CD4-positive, alpha-beta T cell treated with Interleukin-1 beta for 1 hour (primary cell): ENCODE measurements at places on chromosomes 5 and 9.

DNA sequence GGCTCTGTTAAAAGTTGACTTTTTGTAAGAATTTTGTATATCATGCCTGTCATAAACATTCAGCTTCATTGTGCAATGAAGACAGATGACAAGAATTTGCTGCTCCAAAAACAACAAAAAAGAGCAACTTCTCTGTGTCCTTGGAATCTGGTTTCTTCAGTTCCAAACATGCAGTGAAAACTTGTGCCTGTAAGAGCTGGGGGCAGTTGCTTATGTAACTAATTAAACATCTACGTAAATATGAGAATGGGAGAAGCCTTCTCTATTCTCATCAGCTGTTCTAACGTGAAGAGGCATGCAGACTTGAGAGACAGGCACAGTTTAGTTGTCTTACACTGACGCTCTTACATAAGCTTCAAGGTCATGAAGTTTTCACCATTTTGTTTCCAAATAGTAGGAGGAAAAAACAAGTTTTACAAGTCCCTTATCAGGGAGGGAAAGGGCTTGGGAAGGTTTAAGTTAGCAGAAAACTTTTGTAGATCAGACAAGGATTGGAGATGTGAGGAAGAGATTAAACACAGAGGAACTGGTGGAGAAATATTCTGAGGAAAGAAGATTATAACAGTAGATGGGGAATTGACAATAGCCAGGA is 170.4 kb downstream of the RFK start:
- DNase-seq, result no peak

DNA sequence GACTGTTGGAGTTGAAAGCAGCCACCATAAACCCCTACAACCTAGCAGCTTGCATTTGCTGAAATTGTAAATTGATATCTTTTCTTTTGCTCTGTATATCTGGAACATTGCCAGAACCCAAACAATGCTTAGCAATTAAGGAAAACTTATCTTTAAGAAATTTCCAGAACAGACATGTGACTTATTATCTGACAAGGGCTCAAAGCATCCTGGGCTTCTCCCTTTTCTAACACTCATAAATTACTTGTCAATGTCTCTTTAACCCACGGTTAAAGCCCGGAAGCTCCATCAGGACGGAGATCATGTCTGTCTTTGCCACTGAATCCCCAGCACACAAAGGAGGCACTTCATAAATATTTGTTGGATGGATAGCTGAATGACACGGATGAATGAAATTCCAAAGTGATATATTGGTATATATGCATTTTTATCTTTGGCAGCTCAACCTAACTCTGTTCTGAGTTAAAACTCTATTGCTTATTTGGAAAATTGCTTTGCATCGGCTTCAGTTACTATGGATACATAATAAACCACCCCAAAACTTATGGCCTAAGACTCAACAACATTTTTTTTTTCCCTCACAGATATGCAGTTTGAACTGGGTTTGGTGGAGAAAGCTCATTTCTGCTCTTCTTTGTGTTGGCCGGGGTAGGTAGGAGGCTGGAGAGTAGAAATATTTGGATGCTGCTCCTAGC is 103.1 kb upstream of the CLINT1 start:
- DNase-seq, result no peak

- peak; percentile 39 for DNase-seq
These were observed 68.2 kb upstream of the TNFAIP8 start for GRCh38 chr5:119287547-119288111.

GRCh38 chr5:169909945-169910344 is 70.3 kb downstream of the INSYN2B start:
- no peak for DNase-seq

DNA sequence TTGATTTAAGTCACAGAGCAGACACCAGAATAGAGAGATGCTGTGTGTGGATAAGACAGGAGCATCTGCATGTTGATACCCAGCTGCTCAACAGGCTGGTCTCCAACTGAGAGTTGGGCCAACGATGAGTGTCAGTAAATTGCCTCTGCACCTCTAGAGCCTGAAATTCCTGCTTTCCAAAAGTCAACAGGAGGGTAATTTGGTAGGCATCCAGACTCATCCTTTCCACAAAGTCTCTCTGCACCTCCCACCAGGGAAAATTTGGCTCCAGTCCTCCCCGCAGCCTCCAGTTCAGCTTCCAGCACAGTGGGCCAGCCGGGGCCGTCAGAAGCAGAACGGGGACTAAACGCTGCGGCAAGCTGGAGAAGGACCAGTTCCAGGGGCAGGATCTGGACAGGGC is 136.9 kb downstream of the RFK start:
- no peak for DNase-seq

DNA sequence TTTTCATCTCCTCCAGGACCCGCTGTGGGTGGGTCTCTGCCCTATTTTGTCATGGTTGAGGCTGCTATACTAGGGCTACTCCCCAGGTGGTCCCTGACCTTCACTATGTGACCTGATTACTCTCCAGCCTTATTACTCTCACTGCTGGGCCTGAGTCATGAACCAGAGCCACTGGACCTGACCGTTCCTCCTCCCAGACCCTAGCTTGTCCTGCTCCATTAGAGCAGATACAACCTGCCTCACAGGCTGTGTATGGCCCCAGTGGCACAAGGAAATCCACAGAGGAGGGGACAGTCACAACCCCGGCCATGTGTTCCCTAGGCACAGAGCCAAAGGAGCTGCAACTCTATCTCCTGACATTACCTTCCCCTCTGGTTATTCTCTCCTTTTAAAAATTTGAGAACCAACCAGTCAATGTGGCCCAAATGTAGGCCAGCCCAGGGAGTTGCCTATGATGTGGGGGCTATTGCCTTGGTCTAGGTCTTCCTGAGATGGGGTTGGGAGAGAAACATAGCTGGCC is 96.0 kb upstream of the FSTL4 start:
- DNase-seq, result no peak

DNA sequence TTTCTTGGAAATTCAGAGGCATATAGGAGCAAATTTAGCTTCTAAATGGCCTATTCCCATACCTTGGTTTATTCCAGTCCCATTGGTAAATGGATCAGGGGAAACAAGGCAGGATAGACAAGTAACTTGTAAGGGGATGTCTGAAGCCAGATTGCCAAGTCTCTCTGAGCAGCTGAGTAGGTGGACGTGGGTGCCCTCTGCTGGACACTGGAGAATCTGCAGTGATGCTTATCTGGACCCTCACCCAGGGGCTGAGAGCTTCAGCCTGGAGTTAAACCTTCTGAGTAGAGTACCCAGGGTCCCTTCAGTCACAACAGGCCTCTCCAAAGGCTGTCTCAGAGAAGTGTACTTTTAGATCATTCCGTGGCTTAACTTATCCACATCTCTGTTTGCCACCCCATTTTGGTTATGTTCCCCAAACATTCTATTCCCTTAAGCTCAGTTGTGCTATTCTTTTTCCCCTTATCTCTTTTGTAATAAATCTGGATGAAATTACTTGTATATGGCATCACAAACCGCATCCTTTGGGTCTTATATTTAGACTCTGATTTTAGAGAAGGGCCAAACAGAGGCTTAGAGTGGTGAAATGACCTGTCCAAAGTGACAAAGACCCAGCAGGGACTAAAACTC is 218.3 kb upstream of the GLRA1 start:
- peak; percentile 64 for DNase-seq

DNA sequence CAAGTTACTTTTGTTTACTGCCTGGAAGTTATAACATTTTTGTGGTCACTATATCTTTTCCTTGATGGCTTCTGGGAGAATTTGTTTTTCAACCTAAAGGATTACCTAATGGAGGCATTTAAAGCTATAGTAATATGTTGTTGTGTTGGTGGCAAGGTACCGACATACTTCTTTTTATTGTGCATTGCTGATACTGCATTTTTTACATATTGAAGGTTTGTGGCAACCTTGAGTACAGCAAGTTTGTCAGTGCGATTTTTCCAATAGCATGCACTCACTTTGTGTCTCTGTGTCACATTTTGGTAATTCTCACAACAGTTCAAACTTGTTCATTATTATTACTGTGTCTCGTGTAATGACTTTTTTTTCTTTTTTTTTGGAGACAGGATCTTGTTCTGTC is 246.3 kb downstream of the LRRC70 start:
- DNase-seq, result no peak

DNA sequence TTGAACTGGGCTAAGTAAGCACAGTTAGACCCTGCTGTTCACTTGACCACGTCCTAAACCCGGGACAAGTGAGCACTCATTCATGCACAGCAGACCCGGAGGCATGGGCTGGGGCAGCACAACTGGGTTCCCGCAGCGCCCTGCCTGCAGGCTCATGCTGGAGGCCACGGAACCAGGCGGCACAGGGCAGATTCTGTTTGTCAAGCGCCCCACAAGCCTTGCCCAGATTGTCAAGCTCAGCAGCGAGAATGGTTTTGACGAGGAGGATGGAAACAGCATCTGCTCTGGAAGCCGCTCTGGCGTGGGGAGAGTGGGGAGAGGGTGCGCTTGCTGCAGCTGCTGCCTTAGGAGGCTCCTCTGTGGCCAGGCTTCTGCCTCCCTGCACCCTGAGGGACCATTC is 32.7 kb downstream of the PRRT1B start:
- DNase-seq, result no peak

DNA sequence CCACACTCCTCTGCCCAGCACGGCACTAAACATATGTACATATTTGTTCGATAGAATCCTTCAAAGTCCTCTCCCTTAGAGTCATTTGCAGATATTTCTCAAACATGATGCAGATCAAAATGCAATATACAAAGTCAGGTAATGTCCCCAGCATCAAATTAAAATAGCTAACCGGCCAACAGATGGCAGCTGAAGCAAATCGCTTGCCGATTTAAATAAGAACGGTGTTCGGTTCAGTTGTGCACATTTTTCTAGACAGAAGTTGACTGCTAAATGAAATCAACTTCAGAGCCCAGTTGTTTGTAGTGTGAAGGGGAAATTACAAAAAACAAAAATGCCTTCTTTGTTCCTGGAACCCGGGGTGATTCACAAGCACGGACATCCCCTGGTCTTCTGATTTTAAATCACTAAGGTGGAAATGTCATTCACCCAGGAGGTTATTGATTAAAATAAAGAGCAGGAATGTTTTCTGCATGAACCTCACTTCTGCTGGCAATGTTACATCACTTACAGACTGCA is 219.2 kb downstream of the EBF1 start:
- no peak for DNase-seq

DNA sequence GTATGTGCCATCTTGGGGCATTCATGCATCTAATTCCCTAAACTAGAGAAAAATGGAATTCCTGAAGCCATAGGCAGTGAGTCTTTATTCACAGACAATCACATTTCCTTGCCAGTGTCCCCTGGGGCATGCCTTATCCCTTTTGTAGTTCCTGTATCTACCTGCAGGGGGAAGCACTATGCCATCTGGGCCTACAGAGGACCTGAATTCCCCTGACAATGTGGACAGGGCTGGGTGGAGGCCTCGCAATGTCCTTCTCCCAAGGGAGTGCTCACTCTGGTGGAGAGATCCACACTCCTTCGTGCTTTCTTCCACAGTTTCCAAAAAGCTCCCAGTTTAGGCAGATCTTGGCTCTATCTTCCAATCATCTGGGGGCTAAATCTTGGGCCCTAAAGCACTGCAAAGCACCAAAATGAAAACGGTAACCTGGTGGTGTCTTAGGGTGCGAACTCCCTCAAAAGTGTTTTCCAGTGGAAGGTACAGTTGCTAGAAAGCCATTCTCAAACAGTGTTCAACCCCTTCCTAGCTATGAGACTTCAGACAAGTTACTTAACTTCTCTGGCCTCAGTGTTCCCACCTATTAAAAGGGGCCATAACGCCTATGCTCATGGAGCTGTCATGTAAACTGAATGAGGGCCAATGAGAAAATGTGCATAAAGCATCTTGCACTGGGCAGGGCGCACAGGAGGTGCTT is 17.5 kb downstream of the WHRN start:
- DNase-seq, result peak; percentile 62

DNA sequence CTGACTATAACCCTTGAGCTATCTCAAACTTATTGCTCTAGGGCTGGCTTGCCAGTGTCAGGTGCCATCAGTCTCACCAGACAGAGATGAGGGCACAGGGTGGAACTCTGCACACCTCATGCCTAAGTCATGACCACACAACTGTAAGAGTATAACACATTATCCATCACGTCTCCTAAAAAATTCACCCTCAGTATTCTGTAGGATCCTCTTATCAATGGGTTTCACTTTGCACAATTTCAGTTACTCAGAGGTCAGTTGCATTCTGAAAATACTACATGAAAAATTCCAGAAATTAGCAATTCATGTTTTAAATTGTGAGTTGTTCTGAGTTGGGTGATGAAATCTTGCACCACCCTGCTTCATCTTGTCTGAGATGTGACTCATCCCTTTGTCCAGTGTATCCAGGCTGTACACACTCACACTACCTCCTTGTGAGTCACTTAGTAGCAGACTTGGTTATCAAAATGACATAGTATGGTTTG is 690.9 kb upstream of the CDH18 start:
- DNase-seq, result no peak

GRCh38 chr5:41670216-41670615 is 159.8 kb upstream of the PLCXD3 start:
- no peak for DNase-seq

DNA sequence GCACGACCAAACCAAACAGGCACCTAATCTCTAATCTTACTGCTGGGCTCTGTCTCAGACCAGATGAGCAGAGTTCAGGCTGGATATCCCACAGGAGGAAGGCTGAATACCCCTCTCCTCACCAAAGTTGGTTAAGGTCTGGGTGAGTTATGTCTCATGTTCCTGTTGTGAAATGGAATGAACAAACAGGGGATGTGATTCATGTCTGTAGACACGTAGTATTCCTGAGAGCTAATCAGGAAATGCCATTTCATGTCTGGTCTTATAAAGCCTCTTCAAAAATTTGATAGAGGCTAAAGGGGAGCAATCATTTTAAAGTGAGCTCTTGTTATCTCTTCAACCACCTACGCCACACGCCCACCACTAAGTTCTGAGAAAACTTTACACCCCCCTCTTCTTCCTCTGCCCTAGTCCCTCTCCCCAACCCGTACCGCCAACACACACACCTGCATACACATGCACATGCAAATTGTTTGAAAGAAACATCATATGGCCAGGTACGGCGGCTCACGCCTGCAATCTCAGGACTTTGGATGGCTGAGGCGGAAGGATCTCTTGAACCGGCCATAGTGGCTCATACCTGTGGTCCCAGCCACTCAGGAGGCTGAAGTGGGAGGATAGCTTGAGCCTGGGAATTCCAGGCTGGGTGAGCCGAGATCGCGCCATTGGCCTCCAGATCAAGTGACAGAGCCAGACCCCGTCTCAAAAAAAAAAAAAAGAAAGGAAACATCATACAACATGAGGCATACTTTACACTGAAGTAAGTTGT is 69.8 kb upstream of the RAI14 start:
- no peak for DNase-seq

DNA sequence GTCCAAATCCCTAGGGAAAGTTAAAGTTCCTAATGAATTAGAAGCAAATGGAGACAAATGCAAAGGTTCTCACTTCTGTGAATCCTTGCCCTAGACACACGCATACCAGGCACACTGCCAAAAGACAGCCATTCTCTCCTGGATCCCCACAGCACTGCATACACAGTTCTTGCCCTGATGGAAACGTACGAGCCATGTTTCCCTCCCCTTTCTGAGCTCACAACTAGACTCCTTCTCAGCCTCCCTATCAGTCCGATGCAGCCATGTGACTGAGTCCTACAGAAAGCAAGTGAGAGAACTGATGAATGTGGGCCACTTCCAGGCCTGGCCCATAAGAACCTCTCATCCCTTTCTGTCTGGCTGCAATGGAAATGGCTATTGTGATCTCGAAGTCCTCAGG is 92.0 kb downstream of the ZNF608 start:
- DNase-seq, result no peak
